Kidney (tissue), 22 donors: ENCODE measurements at places on chromosomes 16 and 17. TPM values are rescaled to one million over a fixed set of nuclear protein-coding genes. Genes with fewer than 3 reads are reported as not detected.

MARVELD3 gene
- 10.3 TPM for total RNA-seq

KRT25 gene
- not detected for total RNA-seq

DNA sequence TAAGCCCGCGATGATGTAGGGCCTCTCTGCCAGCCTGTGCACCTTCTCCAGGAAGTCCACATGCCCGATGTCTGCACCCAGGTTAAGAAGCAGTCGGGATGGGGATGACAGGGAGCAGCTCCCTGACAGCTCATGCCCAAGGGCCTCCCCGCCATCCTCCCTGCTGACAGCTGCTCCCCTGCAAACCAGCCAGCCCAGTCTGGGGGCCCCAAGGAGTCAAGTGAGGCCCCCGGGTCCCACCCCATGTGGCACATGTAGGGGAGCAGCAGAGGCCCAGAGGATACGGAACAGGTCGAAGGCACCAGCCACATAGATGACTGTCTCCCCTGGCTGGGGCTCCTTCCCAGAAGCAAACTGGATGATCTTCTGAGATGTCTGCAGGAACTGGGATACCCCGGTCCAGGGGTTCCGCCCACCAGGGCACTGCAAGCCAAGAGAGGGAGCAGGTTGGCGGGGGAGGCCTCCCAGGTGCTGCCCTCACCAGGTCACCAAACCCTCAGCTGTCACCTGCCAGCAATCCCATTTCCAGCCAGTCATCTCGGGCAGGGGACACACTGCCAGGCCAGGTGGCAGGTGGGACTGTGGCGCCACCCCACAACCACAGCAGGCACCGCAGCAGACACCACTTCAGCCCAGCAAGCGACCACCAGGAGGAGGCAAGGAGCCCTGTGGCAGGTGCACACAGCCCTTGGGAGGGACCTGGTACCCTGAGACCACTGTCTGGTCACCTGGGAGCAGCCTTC is 4.6 kb downstream of the PCYT2 start:
- no peak for DNase-seq

DNA sequence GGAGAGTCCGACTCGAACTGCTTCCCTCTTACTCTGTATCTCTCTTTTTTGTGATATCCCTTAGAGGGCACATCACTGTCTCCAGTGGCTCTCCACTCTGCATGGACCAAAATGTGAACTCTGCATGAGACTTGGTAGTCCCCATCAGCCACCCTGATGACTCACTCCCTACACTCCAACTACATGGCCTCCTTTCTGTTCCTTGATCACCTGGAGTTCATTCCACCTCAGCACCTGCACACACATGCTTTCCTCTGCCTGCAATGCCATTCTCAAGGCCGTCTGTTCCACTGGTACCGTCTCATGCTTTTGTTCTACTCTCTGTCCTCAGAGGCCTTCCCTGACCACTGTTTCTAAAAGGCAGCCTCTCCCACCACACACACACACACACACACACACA is 109.3 kb downstream of the DNAH9 start:
- DNase-seq, result no peak
